ENCODE measurements at places on chromosomes 11 and 22. TPM values are rescaled to one million over a fixed set of nuclear protein-coding genes. Genes with fewer than 3 reads are reported as not detected.

GRCh38 chr11:79082907-79083306 is 357.9 kb downstream of the TENM4 start:
- H3K27me3 ChIP-seq = no peaks in the 10 kb centered on the region
- no peak overlapping the region for H3K4me3 ChIP-seq
- H3K36me3 ChIP-seq = no peaks in the 10 kb centered on the region
- no peak for DNase-seq
- H3K27ac ChIP-seq = no peak overlapping the region

The KAT5 gene
- total RNA-seq = 57.0 TPM

- DNase-seq = no peak
- no peak overlapping the region for H3K4me3 ChIP-seq
- no peaks in the 10 kb centered on the region for H3K36me3 ChIP-seq
Measured at GRCh38 chr11:97351939-97352338, 962.1 kb downstream of the JRKL start.

- no peak for DNase-seq
- no peak overlapping the region for H3K4me3 ChIP-seq
- no peaks in the 10 kb centered on the region for H3K36me3 ChIP-seq
- H3K27ac ChIP-seq = peak overlapping the region; percentile 46
Measured at GRCh38 chr11:105142167-105142566, 2.6 kb upstream of the CARD18 start.

The VWCE gene
- total RNA-seq = 0.55 TPM

GRCh38 chr11:35313066-35313759 is 106.1 kb downstream of the SLC1A2 start:
- DNase-seq = no peak
- H3K4me1 ChIP-seq = no peaks in the 10 kb centered on the region
- no peaks in the 10 kb centered on the region for H3K36me3 ChIP-seq
- no peak overlapping the region for H3K27ac ChIP-seq
- H3K4me3 ChIP-seq = no peak overlapping the region

The FAM111B gene
- total RNA-seq = 11.4 TPM

DNA sequence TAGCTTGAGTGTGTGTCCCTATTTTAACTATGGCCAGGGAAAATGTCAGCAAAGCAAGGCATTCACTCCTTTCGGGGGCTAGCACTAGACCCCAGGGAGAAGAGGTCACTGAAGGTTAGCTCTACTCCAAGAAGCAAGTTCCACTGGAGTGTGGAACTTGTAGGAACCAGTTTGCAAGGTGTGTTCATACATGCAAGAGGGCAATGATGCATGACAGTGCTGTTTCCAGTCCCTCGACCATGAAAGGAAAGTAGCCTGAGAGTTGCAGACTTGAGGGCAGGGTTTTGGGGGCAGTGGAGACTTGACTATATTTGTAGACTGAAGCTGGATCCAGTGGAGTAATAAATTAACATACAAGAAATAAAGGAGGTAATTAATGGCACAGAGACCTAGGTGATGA is 21.6 kb upstream of the SLC36A4 start:
- no peak for DNase-seq
- H3K4me1 ChIP-seq = no peaks in the 10 kb centered on the region
- no peak overlapping the region for H3K4me3 ChIP-seq

DNA sequence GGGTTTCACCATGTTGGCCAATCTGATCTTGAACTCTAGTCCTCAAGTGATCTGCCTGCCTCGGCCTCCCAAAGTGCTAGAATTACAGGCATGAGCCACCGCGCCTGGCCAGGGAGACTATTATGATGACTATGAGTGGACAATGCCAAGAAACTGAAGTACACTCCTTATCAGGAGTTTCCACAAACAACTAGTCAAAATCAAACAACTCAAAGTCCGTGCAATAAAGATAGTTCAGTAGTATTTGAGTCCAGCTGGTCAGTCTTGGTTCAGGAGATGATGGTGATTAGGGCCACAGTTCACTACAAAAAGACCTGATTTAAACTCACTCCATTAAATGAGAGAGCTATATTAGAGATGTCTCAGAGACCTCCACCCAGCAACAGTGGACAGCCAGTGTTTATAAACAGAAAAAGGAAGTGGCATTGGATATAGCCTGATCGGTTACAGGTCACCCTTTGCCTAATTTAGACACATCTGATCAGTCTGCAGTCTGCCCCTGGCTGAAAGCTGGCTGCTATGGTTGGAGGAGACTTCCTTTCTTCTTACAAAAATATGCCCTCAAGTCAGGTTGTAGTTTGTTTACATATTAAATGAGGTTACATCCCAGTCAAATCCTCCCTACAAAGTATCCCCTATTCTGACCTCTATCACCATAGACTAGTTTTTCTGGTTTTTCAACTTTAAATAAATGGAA is 17.0 kb downstream of the CD3E start:
- H3K27me3 ChIP-seq = no peaks in the 10 kb centered on the region
- H3K36me3 ChIP-seq = no peaks in the 10 kb centered on the region
- peaks cover 18% of the 10 kb centered on the region for H3K4me1 ChIP-seq

GRCh38 chr22:41274856-41275255 is 11.1 kb downstream of the RANGAP1 start:
- DNase-seq = no peak
- no peaks in the 10 kb centered on the region for H3K27me3 ChIP-seq
- no peak overlapping the region for H3K27ac ChIP-seq

The HIC2 gene
- total RNA-seq = 4.1 TPM

DNA sequence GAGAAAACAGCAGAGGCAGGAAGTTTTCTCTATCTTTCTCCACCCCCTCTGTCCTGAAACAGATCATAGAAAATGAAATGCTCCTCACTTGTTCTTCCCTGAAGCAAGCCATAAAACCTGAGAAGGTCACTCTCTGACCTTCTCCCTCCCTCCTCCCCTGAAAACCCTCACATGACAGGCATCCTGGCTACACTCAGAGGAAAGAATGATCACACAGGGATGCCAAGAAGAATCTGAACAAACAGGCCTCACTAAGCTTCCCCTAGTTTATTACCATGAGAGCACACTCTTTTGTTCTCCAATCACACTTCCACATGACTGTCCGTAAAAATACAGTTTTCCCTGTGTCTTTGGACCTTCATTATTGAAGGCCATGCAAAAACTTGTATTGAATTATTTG is 300.1 kb downstream of the BUD13 start:
- H3K4me3 ChIP-seq = no peak overlapping the region
- H3K27me3 ChIP-seq = no peaks in the 10 kb centered on the region
- H3K36me3 ChIP-seq = no peaks in the 10 kb centered on the region
- no peak overlapping the region for H3K27ac ChIP-seq
- DNase-seq = no peak

The TNNI2 gene
- 3.4 TPM for total RNA-seq

The DKK3 gene
- total RNA-seq = 122 TPM

The HBG2 gene
- not detected for total RNA-seq

- peak overlapping the region; percentile 97 for H3K27ac ChIP-seq
- peak; percentile 91 for DNase-seq
- H3K36me3 ChIP-seq = peaks cover 45% of the 10 kb centered on the region
- no peaks in the 10 kb centered on the region for H3K27me3 ChIP-seq
- peaks cover 35% of the 10 kb centered on the region for H3K4me1 ChIP-seq
Measured at GRCh38 chr22:49962012-49962750, 1.6 kb downstream of the PIM3 start.

The ALDH3B2 gene
- total RNA-seq = 0.79 TPM
